HTR-8/SVneo (cell line): ENCODE measurements at places on chromosomes 3 and 15.

DNA sequence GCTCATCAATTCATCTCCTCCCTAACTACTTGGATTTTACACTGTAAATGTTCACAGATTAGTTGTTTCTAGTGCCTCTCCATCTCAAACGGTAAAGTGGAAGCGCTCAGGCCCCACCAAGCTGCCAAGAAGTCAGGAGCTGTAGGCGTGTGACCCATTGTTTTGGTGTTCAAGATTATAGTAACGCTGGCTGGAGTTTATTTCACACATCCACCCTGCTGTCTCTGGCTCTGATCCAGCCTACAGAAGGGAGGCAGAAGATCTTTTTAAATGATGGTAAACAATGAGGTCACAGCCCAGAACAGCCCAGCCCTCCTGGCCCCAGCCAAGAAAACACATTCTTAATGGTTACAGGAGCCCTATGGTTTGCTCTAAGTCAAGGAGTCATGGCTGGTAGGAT lies 25.7 kb upstream of the GALNT15 start:
- no peak for DNase-seq

GRCh38 chr15:44636976-44637375 lies 26.5 kb downstream of the SPG11 start:
- DNase-seq = no peak

- DNase-seq = no peak
Measured at GRCh38 chr3:156859578-156859977, 33.4 kb downstream of the LEKR1 start.

DNA sequence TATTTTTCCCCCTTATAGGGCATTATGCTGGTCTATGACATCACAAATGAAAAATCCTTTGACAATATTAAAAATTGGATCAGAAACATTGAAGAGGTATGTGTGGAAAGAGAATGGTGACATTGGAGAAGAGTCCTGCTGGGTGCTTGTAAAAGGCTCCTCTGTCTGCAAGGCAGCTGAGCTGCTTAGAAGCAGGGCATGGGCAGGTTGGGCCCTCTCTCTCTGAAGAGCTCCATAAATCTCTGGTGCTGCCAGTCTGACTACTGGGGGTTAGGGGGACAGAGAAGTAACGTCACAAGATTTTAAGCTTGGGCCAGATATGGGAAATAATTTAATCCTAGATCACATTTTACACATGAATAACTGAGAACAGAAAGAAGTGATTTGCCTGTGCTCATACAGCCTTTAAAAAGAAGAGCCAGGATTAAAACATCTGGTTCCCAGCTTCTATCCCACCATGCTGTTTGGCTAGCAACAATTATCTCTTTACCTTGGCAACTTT lies 21.9 kb upstream of the APH1B start:
- DNase-seq = no peak

DNA sequence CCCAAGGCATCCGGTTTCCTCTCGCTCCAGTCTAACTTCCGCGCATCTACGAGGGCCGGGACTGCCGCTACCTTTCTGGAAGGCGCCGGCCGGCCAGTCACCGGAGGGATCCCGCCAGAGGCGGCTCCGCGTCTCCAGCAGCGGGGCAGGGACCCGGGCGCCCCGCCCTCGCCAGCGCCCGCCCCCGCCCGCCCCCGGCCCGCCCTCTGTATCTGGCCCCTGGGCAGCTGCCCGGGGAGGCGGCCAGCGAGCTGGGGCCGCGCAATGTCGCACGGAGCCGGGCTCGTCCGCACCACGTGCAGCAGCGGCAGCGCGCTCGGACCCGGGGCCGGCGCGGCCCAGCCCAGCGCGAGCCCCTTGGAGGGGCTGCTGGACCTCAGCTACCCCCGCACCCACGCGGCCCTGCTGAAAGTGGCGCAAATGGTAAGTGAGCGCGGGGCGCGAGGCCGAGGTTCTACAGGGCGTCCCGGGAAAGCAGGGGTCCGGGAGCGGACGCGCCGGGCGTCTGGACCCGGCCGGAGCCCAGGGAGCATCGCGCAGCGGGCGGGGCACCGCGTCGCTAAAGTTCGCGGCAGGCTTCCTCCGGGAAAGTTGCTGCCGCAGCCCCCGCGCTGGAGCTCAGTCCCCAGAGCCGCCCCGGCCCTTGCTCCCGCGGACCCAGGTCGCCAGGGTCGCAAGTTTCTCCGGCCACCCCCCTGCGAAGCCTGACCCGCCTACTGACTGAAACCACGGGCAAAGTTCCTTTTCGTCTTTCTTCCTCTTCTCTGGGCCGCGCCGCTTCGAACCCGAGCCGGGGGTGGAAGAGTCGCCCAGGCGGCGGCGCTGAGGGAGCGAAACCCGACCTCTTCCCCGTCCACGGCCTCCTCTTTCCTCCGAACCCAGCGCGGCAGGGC lies at the start of gene CMTM7:
CMTM7 (plus strand) TSS at position 211 of the 893 bp plus-strand sequence; CDS start at position 265, 54 bp downstream.
- DNase-seq = peak; percentile 60

- DNase-seq = no peak
Measured at GRCh38 chr3:106936337-106936736, 440.9 kb upstream of the CCDC54 start.

DNA sequence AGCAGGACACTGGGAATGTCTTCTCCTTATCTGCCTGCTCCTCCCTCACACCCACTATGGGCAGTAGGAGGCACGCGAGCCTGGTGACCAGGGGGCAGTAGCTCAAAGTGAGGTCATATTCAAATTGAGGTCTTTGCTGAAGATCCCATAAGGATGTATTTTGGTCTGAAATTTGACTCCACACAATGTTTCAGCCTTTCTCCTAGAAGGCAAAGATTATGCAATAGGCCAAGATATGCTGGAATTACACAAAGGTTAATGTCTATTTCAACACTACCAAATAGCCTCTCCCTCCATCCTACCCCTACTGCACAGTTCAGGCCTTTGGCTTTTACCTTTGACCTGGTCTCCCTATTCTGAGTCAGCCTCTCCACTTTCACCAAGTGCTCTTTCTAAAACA lies 203.0 kb downstream of the TIGIT start:
- peak; percentile 37 for DNase-seq

GRCh38 chr3:13358643-13359042 lies 61.5 kb downstream of the NUP210 start:
- no peak for DNase-seq

DNA sequence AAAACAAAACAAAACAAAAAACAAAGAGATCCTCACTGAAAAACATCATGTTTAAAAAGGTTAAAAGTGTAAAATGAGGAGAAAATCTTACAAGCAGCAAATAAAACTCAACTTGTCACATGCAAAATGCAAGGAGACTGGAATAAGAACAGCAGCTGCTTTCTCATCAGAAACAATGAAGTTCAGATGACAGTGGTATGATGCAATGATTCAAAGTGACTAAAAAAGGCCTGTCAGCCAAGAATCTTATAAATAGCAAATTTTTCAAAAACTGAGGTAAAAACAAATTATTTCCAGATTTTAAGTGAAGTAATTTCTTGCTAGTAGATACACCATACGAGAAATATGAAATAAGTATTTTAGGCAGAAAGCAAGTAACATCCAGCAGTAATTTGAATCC lies 68.6 kb upstream of the EPHA3 start:
- DNase-seq = no peak
